Fibroblast of pulmonary artery (primary cell): ENCODE measurements at places on chromosomes 16 and 17.

- DNase-seq, result no peak
These were observed 1.3 kb downstream of the NTAN1 start for GRCh38 chr16:15054357-15055140.

GRCh38 chr16:23433261-23433920 lies 19.6 kb downstream of the COG7 start:
- no peak for DNase-seq

DNA sequence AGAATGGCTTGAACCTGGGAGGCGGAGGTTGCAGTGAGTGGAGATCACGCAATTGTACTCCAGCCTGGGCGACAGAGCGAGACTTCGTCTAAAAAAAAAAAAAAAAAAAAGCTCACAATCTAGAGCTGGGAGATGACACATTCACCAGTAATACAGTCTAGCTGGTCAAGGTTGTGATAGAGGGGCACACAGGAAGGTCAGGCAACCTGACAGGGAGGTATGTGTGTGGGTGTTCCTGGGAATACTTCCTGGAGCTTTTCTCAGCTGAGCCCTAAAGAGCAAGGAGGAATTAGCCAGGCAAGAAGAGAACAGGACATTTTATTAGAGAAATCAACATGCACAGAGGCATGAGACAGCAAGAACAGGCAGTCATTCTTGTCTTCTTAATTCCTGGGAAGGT lies 216.7 kb downstream of the SHISA9 start:
- DNase-seq, result no peak

GRCh38 chr17:78793415-78793814 lies 11.3 kb upstream of the CYTH1 start:
- DNase-seq, result no peak

- no peak for DNase-seq
These were observed 5.3 kb downstream of the DEF8 start for GRCh38 chr16:89953671-89954406.

DNA sequence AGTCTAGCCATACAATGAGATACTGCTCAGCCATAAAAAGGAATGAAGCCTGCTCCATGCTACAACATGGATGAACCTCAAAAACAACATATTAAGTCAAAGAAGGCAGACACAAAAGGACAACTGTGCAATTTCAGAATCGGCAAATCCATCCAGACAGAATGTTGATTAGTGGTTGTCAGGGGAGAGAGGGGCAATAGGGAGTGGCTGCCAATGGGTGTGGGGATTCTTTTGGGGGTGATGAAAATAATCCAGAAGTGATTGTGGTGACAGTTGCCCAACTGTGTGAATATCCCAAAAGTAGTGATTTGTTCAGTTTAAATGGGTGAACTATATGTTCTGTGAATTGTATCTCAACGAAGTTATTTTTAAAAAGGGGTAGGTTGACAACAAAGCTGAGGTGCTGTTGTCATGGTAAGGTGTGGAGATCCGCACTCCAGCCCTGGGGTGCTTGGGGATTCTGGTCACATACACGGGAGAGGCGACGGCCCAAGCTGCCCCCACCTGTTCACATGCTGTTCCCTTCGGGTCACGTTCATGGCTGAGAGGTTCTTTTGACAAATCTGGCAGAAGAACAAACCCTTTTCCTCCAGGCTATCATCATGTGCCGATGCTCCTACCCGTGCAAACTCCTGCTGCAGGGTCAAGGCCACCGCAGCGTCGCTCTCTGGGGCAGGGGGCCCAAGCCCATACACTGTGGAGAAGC lies 9.6 kb downstream of the SLX4 start:
- DNase-seq, result no peak

DNA sequence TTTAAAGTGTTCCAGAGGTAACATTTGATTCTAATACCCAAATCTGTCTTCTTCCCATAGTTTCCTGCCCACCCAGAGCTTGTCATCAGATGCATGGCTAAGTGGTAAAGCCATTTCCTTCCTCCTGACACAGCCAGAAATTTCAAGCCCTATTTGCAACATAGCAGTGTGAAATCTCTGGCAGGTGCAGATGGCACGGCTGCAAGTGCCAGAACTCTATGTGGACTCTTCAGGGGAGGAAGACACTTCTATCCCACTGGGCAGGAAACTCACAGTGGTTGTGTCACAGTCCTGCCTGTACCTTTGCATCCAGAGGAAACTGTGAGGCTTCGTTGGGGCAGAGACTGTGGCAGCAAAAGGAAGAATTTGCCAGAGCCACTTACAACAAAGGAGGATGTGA lies 13.2 kb downstream of the DYNLRB2 start:
- no peak for DNase-seq
